ENCODE measurements at places on chromosomes 6 and 20.

GRCh38 chr6:33654831-33655554 lies 33.9 kb downstream of the ITPR3 start:
- no peak for DNase-seq

- DNase-seq = no peak
Measured at GRCh38 chr20:39983183-39983582, 705.9 kb downstream of the MAFB start.

GRCh38 chr6:30087876-30088275 lies 12.3 kb upstream of the RNF39 start:
- no peak for DNase-seq

- no peak for DNase-seq
Measured at GRCh38 chr6:136779682-136780081, 12.6 kb downstream of the MAP3K5 start.

- DNase-seq = no peak
Measured at GRCh38 chr6:80348263-80348662, 241.8 kb downstream of the BCKDHB start.

- DNase-seq = no peak
Measured at GRCh38 chr6:45637611-45638257, 260.0 kb upstream of the SUPT3H start.

DNA sequence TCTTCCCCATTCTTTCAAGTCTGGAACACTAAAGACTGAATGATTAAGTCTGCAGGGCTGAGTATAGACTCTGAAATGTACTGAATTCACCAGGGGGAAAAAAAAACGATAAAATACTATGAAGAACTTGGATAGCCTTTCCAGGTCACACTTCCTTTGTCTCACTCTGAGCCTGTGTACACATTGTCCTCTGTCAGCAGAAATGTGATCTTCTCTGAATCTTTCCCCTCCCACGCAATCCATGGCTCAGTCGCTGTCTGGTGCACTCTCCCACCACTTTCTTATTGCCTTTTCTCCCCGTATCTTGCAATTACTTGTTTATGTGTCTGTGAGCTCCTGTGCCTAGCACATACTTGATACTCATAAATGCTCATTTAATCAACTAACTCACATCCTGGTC lies 212.6 kb upstream of the RSPO3 start:
- DNase-seq = no peak

- no peak for DNase-seq
Measured at GRCh38 chr20:5766085-5766764, 16.0 kb downstream of the SHLD1 start.

GRCh38 chr6:45681860-45682511 lies 304.3 kb upstream of the SUPT3H start:
- peak; percentile 66 for DNase-seq

GRCh38 chr20:54914995-54915394 lies 439.6 kb downstream of the DOK5 start:
- DNase-seq = no peak

GRCh38 chr6:129163551-129163950 lies 280.6 kb downstream of the LAMA2 start:
- DNase-seq = no peak

- DNase-seq = no peak
Measured at GRCh38 chr20:53306192-53306805, 287.3 kb downstream of the ZNF217 start.

DNA sequence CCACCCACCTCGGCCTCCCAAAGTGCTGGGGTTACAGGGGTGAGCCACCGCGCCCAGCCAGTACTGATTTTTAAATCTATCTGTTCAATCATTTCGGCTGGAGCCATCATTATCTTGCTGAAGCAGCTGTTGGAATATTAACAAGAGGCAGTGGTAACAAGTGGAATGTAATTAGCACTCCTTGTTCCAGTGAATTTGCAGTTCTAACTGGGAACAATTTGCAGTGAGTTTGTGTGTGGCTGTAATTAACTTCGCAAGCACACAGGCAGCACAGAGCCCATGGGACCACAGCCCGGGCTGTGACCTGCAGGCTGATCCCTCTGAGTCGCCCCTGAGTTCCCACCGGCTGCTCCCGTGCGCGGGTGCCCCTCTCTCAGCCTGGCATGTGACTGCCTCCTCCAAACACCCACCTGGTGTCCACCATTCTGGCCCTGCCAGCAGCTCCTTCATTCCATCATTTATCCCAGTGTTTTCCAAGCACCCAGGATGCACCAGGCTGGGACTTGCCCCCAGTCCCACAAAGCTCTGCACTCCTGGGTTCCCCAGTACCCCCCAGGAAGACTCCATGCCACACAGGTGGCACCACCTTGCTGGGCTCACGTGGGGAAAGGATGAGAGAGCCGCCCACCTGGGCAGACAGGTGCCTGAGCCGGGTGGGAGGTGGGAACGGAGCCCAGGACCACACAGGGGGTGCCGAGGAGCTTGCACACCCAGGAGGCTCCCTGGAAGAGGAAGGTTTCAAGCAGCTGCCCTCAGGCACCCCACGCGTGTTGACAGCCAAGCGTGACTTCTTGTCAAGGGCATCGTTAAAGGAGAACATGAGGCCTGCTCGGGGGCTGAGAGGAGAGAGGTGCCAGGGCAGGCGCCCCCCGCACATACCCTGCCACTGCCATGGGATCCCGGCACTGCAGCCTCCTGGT lies 75.2 kb downstream of the YTHDF1 start:
- DNase-seq = no peak

GRCh38 chr6:7249391-7249790 lies 63.6 kb downstream of the SSR1 start:
- no peak for DNase-seq

DNA sequence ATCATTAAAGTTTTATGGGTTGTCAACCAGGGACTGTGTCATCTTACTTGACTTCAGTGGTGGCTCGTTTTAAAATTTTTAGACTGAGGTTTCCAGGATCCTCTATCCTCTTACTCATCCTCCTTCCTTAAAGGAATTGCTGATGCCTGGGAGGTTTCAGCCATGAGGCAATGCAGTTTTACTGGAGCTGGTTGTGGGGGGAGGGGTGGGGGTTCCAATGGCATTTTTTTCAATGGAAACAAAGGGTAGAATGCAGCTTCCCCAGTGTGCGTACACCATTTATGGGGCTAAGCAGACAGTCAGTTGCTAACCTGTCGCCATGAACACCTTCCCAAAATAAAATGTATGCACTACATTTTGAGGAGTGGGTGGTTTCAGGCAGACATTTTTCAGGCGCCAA lies 88.0 kb downstream of the METTL24 start:
- DNase-seq = no peak

GRCh38 chr6:107554918-107555317 lies 65.0 kb downstream of the SOBP start:
- no peak for DNase-seq

- no peak for DNase-seq
Measured at GRCh38 chr6:156865019-156865629, 87.9 kb downstream of the ARID1B start.

DNA sequence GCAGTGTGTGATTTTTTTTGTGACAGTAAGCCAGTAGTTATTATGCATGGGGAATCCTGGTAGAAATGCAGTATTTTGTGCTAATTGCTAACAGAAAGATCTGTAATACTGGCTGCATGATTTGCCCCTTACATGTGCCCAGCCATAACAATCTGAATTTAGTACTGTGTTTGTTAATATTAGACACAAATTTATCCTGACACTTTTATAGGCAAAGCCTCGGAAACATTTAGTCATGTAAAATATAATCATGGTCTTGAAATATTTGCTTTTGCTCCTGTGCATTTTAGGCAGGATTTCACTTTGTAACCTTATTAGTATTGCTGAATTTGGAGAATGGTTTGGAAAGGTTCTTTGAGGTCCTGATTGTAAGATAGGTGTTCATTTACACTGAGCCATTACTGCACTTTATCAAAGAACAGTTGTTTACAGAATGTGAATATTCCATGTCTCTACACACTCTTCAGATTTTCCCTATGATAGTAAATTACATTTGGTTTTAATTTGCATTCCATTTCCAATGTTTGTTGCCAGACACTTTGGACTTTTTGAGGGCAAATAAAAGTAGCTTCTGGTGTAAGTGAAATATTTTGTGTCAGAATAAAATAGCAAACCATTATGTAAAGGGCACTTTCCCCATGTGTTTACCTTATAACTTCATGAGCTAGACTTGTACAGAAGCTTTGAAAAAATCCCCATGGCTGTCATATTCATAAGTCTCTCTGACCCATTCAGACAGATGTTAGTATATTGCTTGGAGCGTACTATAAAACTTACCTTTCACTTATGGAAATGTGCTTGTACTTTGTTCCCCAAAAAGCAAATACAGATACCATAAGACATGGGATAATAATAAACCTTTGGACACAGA lies 349.9 kb downstream of the ARHGAP18 start:
- DNase-seq = no peak

GRCh38 chr6:156231026-156231765 lies 546.0 kb upstream of the ARID1B start:
- no peak for DNase-seq

DNA sequence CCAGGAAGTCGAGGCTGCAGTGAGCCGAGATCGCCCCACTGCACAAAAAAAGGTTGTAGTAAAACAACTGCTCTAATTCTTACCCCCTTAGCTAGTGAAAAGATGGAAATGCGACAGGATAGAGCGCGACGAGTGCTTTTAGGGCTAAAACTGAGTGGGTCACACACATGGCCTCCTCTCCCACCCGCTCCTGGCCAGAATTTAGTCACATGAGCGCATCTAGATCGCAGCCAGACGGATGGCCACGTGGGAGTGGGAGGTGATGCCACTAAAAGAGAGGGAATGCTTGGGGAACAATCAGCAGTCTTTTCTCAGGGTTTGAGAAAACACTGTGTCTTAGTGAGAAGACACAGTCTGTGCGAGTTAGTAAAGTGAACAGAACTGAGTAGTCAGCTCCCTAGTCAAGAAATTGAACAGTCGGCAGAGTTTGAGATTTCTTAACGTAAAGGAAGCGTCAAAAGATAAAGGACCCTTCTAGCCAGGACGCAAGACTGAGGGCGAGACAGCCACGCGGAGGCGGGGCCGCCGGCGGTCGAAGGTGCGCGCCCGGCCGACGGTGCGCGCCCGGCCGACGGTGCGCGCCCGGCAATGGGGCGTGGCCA lies 664 bp upstream of the ACTR5 start:
- no peak for DNase-seq

DNA sequence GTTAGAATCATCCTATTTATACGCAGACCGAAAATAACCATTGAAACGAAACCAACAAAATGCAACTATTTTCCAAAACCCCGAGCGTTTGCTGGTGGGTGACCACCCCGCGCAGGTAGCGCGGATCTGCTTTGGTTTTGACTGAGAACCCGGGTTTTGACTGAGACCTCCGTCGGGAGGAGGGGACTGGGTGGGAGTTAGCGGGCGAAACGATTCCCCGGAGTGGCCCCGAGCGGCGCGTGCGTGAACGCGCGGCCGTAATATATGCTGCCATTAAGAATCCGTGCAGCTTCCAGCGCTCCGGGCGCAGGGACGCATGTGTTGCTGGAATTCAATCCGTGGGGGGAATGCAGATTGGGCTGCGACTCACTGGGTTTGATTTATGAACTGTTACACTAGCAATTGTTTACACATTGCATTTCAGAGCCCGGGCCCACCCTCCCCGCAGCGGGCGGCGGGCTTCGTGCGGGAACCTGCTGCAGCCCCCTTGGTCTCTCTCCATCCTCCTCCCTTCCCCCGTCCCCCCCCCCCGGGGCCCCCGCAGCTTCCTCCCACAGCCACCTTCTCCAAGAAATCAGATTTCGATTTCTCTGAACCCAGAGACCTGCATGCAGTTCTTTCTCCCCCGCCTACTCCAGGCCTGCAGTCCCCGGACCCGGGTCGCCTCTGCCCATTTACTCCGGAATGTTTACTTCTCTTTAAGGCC lies 9.9 kb downstream of the NRN1 start:
- DNase-seq = peak; percentile 36

DNA sequence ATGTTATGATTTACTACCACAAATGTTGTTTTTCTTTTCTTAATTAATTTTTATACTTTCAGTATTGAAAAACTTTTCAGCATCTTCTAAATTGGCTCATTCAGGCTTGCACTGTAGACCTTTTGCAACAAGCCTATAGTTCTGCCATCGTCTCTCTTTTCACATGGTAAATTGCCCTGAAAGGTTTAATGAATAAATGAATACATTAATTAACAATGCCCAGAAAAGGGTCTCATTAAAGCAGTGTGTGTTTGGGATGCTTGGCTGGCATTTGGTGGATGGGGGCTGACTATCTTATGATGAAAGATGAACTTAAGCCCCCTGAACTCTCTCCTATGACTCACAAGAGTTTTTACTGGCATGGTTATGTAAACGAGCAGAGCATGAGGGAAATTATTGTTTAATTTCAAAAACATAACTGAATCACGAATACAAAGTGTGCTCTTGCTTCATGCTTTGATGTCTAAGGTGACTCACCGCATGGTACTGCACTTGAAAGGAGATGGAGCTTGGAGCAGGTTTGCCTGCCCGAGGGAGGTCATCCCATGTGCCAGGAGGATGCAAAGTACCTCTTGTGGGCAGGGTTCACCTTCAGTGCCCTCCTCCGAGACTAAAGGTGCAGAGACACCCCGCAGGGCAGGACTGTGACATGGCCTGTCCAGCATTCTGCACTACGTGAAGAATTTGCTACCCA lies 13.8 kb upstream of the PCK1 start:
- no peak for DNase-seq

DNA sequence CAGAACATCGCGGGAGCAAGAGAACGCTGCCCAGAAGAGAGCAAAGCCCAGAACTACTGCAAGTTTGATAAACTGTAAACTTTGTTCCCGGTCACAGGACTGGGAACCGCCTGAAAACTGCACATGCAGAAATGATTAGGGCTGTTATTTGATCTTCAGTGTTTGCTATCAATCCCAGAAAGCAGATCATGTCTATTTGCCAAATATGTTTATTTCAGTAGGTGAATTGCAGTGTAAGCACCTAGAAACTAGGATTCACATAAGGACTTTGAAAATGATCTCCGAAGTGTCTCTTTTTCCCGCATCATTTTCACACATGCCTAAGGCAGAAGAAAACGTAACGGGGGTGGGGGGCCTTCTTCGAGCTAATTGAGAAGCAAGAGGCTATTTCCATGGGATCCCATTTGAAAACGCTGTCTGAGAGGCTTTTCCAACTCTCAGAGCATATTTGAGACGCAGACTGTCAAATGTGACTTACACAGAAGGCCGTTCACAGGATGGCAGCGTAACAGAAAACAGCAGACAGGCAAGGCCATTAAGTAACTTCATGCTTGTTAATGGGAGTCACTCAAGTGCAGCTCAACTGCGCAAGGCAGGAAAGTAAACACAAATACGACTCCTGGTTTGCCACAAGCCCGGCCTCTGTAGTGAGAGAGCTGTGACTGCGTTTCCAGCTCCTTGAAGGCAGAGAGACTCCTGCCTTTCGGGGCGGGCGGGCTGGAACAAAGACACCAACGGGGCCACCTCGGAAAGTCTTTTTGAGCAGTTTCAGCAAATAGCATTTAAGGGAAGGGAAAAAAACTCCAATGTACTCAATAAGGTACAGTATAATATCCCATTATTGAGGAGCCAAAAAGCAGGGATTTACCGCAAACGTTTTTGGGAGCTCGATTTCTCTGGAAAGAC lies 144.7 kb upstream of the ZNF217 start:
- no peak for DNase-seq

- no peak for DNase-seq
Measured at GRCh38 chr6:251920-252319, 40.4 kb upstream of the DUSP22 start.

GRCh38 chr20:46631212-46631869 lies 19.9 kb downstream of the SLC13A3 start:
- peak; percentile 10 for DNase-seq
